ENCODE measurements at places on chromosomes 5 and 9.
A peak's percentile ranks its signal among the peaks of the same experiment; 100 is the strongest.

GRCh38 chr5:142934051-142934762 lies 164.0 kb downstream of the ARHGAP26 start:
- ATAC-seq: no peak

DNA sequence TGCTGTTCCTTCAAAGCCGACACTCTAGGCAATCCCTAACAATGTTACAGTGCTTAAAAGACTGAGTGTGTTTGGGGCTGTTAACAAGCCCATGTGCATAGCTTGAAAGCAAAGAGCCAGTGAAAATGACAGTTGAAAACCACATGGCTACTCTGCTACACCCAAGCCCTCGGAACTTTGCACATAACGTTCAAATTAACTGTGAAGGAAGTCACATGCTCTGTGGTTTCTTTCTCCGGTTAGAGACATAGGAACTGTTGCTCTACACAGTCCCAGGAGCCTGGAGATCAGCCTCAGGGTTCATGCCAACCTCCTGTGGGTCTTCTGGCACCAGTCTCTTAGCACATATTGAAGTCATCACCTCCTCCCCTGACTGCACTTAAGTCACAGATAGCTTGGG lies 51.1 kb downstream of the C9orf152 start:
- peak; percentile 85 for ATAC-seq

DNA sequence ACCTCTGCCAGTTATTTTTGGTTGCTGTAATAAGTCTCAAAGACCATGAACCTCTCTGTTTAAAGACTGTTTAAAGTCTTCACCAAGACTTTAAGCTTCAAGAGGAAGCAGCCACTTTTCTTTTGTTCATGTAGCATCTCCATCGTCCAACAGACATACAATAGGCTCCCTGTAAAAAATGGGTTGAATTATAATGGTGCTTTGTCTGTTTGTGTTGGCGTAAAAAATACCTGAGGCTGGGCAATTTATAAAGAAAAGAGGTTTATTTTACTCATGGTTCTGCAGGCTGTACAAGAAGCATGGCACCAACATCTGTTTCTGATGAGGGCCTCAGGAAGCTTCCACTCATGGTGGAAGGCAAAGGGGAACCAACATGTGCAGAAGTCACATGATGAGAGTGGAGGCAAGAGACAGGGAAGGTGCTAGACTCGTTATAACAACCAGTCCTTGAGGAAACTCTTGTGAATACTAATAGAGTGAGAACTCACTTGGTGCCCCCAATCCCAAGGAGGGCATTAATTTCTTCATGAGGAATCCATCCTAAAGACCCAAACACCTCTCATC lies 126.3 kb upstream of the RPS23 start:
- ATAC-seq: no peak

DNA sequence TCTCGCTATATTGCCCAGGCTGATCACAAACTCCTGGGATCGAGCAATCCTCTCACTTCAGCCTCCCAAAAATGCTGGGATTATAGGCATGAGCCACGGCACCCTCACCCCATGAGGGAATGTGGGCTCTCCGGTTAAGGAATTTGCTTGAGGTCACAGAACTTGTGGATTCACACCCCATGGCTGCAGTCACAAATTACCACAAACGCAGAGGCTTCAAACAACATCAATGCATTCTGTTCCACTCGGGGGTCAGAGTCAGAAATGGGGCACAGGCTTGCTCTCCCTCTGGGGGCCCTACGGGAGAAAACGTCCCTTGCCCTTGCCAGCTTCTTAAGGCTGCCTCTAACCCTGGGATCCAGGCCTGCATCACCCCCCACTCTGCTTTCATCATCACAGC lies 12.2 kb upstream of the SPINK4 start:
- no peak for ATAC-seq

- no peak for ATAC-seq
Observed at GRCh38 chr5:174315471-174315870, 270.0 kb downstream of the NSG2 start.

DNA sequence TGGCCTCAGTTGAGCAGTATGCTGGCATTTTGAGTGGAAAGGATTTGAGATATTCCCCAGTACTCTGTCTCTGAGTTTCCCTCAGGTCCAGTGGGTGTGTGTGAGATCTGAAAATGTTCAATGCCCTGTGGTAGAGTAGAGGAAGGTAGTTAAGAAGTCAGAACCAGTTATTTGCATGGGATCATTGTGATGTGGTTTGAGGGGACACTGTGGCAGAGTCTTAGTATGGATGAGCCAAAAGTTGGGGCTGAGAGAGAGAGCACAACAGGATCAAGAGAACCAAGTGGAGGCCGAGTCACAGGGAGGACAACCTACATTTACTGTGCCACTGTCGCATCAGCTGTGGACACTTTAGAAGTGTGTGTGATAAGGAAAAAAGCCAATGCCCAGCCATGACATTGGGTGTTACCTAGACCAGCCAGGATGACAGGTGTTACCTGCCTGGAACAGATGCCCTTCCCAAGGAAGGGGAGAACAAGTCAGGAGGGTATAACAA lies 128.9 kb upstream of the IL12B start:
- ATAC-seq: no peak

- ATAC-seq: peak; percentile 88
Observed at GRCh38 chr5:154811653-154812465, 38.5 kb downstream of the FAXDC2 start.

DNA sequence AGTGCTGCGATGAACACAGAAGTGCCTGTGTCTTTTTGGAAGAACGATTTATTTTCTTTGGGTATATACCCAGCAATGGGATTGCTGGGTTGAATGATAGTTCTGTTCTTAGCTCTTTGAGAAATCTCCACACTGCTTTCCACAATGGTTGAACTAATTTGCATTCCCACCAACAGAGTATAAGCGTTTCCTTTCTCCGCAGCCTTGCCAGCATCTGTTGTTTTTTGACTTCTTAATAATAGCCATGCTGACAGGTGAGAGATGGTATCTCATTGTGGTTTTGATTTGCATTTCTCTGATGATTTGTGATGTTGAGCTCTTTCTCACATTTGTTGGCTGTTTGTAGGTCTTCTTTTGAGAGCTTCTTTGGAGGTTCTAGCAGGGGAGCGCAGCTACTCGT lies 134.6 kb downstream of the TENT4A start:
- ATAC-seq: no peak

DNA sequence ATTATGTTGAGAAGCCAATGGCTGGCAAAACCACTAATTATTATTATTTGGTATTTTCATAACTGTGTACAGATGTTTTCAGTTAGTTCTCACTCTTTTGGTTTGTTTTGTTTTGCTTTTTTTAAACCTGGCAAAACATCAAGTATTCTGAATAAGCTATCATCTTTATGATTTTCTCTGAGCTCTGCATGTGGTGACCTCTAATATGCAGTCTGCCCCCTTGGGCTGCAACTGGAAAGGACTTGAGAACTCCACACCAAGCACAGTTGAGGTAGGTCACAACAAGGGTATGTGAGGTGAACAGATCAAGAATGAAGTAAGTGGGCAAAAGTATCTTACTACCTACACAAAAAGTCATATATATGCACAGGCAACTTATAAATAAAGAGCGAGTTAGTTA lies 202.2 kb downstream of the NFIB start:
- peak; percentile 37 for ATAC-seq

DNA sequence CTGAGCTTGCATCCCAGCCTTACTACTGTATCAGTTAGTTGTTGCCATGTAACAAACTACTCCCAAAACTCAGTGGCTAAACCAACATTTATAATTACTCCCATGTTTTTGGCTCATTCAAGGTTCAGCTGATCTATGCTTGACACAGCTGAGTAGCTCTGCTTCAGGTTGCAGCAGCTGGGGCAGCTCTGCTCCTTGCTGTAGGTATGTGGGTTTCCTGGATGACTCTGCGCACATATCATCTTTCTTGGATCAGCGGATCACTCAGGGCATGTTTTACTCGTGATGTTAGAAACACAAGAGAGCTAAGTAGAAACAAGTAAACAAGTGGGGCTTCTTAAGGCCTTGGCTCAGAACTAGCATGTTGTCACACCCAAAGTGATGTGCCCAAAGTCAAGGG lies 15.1 kb downstream of the TEK start:
- no peak for ATAC-seq

GRCh38 chr5:150542933-150543445 lies 35.1 kb downstream of the NDST1 start:
- no peak for ATAC-seq

DNA sequence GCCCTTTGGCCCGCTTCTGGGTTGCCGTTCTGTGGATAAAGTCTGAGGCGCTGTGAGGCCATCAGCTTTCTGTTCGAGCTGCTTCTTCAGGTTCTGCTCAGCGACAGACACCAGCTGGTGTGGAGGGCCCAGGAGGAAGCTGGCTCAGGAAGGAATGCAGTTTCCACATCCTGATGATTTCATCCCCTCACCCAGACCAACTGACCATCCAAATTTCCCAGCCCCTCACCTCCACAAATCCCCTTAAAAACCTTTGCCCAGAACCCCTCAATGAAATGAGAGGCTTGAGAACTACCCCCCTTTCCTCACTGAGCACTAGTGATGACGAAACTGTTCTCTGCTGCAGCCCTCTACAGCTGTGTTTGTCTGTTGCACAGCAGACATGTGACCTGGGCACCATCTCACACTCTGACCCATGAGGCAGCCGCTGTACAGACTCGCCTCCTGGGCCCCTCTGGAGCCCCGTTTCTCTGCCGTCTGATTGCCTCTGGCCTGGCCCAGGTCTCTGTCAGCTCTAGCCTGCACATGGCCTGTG lies 45.4 kb downstream of the SPATA31C2 start:
- ATAC-seq: no peak

GRCh38 chr9:100170085-100170484 lies 71.0 kb downstream of the INVS start:
- no peak for ATAC-seq

- no peak for ATAC-seq
Observed at GRCh38 chr5:24595329-24595728, 49.4 kb downstream of the CDH10 start.

DNA sequence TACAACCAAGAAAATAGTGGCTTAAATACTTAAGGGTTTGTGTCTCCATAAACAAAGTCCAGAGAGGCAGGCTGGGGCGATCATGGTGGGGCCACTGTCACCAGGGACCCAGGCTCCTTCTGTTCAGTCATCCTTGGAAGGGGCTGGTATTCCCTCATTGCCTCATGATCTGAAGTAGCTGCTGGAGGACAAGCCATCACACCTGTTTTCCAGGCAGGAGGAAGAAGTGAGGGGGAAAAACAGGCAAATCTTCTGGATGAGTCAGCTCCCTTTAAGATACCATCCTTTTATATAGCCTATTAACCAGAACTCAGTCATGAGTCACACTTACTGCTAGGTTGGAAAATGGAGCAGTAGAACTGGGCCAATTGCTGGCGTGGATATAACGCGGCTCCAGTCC lies 92.3 kb downstream of the DAP start:
- ATAC-seq: no peak

DNA sequence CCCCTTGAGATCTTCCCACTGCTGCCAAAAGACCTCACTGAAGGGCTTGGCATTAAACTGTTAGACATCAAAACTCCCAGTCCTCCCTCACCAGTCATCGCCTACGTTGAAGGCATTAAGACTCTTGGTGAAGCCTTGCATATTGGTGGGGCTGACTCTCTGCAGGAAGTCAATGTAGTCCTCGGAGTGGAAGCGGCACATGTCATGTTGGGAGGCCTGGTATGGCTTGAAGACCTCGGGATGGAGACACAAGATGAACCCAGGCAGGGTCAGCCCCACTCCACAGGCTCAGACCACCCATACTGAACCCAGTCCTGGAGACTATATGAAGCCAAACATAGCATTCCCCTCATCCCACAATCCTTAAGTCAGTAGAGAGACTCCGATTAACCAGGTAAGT lies 1.9 kb downstream of the HDAC3 start:
- ATAC-seq: no peak

DNA sequence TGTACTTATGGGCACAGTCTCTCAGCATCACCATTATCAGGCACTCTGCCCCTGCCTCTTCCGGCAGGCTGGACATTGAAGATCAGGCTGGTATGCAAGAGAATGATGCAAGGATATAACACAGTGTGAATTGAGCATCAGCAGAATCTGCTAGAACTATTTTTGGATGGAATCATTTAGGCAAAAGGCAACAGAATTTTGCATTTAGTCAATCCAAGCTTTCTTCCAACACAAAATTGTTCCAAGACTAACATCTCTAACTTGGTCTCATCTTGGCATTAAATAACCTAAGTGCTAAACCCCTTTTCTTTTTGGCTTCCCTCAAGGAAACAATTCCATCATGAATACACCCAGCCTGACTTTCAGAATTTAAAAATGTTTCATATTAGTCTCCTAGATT lies 339.9 kb downstream of the PRELID2 start:
- peak; percentile 30 for ATAC-seq

GRCh38 chr9:88645172-88645878 lies 110.3 kb downstream of the NXNL2 start:
- no peak for ATAC-seq

GRCh38 chr9:129026442-129027223 lies 1.5 kb downstream of the SH3GLB2 start:
- peak; percentile 35 for ATAC-seq

DNA sequence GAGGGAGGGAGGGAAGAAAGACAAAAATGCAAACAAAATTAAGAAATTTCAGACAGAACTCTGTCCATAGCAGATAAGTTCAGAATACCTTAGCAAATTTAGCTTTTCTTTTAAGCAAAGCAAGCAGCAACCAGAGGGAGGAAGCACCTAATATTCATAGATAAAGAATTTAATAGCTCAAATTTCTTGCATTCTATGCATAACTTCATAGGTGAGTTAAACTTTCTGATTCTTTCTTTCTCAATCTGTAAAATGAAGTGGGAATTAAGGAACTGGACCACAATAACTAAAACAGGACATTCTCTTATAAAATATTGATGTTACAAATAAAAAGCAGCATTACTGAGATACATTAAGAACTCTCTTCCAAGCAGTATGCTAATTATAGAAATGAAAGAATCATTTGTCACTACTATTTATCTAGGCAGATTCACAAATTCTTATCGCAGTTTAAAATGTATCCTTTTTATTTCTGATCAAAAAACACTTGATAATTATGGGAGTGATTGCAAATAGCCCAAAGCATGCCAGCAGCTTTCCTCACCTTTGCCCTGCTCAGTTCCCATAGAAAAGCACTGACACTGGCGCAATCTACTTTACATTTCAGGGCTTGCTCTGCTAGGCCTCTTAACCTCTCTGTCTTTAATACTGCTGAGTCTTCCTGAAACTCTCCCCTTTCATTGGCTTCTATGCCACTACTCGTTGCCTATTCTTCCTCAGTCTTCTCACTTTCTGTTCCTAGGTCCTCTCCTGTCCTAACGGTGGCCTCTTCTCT lies 341.8 kb downstream of the PIK3R1 start:
- no peak for ATAC-seq

- ATAC-seq: peak; percentile 75
Observed at GRCh38 chr9:112361601-112362000, 18.3 kb upstream of the HSDL2 start.

GRCh38 chr5:107593009-107593408 lies 77.7 kb downstream of the EFNA5 start:
- no peak for ATAC-seq

- no peak for ATAC-seq
Observed at GRCh38 chr9:128901822-128902221, 19.0 kb upstream of the PHYHD1 start.

DNA sequence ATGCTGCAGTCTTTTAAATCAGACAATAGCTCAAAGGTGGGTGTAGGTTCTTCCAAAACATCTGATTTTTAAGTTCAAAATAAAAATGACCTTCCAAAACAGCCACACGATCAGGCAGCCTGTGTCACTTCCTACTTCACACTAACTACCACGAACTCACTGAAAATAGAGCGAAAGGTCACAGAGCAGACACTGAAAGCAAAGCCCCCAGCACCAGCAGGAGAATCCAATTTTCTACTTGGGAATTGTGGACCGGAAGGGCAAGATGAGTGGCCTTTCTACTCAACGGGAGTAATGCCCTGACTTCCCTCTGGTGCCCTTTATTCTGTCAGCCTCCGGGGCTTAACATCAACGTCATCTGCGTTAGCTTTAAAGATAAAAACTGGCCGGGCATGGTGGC lies 107.8 kb upstream of the FAM120A start:
- no peak for ATAC-seq

Measured in SK-N-SH treated with all-trans-retinoic acid at 6 μM for 48 hours (cell line).